ENCODE measurements at places on chromosomes 7 and 10.

- no peak for DNase-seq
Measured at GRCh38 chr10:21614000-21614399, 80.0 kb downstream of the MLLT10 start.

- no peak for DNase-seq
Measured at GRCh38 chr7:43572516-43573049, 10.3 kb upstream of the STK17A start.

GRCh38 chr7:94060752-94061151, 56.6 kb upstream of the BET1 start:
- DNase-seq, result peak; percentile 30

DNA sequence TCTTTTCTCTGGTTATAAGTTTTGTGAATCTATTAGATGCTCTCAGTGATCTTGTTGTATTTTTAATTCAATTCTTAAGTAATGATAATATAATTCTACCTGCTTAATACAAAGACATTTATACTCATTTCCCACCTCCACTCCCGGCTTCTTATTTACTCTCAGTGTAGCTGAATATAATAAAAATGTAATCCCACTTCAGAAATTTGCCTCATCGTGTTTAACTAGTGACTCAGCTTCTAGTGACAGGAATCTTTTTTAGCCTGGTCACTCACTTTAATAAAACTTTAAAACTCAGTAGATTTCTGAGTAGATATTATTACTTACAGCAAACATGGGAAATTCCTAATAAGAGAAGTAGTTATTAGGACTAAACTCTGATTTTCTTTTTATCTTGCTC, 1506.2 kb upstream of the LRRTM3 start:
- no peak for DNase-seq

GRCh38 chr10:13536674-13537366, 8.0 kb upstream of the BEND7 start:
- no peak for DNase-seq

DNA sequence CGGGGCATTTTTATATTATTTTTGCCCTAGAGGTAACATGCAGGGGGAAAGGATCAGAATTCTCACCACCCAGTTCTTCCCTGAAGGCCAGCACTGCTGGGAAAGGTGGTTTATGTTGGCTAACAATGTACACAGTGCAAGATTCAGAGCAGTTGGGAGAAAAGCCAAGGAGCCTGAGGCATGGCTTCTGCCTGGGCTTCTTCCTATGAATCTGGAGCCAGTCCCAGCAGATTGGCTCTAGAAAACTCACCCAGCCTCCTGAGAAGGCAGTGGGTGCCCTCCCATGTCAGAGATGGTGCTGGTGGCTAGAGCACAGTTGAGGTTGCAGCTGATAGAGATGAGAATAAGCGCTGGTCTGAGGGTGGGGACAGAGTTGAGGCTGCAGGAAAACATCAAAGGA, 44.7 kb upstream of the GPR26 start:
- no peak for DNase-seq

DNA sequence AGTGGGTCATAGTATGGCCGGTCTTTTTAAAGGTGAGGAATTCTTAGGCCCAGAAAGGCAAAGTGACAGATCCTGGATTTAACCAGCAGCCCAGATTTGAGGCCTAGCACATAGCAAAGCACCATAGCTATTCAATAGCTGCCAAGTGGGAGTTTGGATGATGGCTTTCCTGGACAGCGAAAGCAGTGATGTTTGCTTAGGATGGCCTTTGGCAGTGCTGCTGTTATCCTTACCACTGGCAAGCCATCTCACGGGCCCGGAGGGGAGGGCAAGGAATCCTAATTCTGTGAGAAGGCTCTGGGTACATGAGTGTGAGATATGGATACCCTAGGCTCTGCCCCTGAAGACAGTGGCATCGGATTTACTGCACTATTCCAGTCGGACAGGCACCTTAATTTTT, 50.4 kb downstream of the TCF7L2 start:
- no peak for DNase-seq

DNA sequence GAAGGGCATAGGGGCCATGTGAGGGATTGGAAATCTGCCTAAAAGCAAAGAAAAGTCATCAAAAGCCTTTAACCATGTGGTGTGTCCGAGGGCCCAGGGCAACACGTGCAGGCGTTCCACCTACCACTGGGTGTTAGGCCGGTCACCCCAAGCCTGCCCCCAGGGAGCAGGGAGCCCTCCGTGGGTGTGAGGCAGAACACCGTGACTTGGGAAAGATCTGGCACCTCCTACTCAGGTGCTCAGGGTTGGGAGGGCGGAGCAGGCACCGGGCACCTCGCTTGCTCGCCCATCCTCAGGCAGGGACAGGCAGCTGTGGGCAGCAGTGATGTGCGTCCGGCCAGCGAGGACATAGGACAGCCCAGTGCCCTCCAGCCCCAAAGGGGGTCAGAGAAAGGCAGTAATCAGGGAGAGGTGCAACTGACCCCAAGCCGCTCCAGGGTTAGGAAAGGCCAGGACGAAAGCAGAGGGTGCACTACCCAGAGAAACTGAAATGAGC, 80.7 kb upstream of the CHST15 start:
- no peak for DNase-seq

GRCh38 chr7:17021205-17021604, 139.4 kb upstream of the AGR3 start:
- no peak for DNase-seq

DNA sequence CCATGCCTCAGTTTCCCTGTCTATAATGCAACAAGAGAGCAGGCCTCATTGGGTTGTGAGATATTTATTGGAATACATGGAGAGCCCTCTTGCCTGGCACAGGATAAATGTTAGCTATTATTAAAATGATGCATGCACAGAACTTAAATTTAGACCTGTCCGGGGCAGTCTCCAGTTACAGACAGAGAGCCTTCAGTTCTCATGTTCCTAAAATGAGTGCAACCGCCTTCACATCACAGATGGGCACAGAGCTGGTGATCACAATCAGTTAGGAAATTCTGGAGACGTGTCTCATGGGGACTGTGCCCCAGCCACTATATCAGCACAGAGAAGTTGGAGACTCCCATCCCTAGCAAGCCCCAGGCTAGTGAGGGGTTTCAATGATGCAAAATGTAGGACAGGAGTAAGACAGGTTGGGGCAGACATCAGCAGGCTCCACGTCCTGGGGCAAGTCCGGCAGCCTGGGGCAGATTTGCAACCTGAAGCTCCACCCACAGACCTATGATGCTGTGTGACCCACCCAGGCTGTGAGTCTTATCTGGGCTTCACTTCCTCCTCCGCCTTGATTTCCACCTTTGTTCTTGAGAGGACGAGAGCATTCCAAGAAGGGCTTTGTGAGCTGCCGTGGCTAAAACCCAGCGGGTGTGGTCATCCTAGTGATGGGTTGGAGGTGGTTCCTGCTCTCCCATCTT, 49.4 kb downstream of the CXCL12 start:
- DNase-seq, result no peak

- DNase-seq, result no peak
Measured at GRCh38 chr10:69104994-69105790, 17.3 kb downstream of the SRGN start.

- DNase-seq, result no peak
Measured at GRCh38 chr10:4391683-4392082, 434.3 kb upstream of the AKR1E2 start.

DNA sequence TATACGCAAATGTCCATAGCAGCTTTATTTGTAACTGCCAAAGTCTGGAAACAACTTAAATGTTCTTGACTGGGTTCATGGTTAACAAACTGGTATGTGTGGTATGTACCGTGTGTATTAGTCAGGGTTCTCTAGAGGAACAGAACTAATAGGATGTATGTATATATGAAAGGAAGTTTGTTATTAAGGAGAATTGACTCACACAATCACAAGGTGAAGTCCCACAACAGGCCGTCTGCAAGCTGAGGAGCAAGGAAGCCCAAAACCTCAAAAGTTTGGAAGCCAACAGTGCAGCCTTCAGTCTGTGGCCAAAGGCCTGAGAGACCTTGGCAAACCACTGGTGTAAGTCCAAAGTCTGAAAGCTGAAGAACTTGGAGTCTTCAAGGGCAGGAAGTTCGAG, 66.8 kb downstream of the TMEM168 start:
- DNase-seq, result no peak

DNA sequence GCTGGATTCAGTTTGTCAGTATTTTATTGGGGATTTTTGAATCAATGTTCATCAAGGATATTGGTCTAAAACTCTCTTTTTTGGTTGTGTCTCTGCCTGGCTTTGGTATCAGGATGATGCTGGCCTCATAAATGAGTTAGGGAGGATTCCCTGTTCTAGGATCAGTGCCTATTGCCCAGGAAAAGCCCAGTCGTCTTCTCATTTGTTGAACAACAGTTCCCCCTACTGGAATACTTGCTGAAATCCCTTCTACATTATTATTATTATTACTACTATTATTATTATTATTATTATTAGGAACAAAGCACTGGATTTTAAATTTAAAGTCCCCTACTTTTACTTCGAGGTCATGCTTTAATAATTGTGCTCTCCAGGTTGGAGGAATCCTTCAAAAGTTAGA, 528.9 kb downstream of the MAGI2 start:
- DNase-seq, result no peak

DNA sequence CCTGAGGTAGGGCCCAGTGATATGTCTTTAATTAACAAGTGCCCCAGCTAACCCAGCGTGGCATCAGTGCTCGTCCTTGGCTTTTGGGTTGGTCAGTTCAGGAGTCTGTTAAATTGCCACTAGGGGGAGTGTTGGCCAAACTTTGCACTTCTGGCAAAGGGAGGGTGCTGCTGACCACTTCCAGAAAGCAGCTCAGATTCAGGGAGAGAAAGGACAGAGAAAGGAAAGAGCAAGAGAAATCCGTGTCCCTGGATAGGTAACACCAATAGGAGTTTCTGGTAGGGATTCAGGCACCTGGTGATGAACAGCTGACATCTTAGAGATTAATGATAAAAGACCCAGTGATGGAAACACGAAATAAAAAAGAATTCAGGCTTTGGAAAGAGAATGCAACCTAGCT, 243.1 kb upstream of the AOAH start:
- no peak for DNase-seq

DNA sequence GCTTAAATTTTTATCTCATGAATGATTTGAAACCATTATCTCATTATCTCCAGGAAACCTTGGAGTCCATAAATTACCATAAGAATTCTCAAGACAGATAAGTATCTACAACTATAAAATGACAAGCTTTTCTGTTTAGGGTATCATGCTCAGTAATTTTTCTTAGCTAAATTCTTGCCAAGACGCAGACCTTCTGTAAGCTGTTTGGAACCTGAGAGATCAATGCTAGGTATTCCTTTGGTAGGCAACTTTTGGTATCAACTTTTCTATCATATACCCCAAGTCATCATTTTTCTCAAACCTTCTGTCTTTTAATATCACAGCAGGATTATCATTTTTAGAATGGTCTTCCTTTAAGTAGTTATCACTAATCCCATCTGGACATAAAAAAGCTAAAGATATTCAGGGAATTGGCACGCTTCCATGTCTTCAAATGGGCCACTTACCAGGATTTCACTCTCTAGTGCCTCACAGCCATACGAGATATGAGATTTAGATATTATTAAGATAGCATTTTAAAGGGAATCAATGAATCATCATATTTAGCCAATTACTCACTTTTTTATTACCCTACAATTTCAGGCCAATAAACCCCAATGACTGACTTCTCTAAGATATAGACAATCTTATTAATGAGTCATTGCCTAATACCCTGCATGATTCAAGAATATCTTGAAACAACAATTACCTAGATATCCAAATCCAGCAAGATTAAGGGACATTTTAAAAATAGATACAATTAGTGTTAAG, 544.1 kb downstream of the HTR7 start:
- DNase-seq, result no peak

DNA sequence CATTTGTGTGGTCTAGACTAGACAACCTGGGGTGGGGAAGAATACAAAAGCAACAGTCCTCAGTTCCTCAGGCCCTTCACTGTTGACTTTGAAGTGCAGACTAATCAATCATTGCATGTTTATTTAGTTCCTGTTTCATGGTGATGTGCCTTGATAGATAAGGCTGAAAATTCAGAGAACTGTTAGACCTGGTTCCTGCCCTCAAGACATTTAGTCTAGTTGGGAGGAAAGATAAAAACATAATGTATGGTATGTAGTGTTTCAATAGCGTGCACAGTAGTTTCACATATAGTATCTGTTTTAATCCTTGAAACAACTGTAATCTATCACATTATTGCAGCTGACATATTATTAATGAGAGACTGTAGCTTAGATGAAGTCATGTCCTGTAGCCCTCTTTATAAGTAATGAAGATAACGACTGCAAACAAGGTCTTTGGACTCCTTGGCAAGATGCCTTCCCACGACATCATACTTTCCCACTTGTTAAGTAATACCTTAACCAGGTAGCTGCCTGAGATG, 124.0 kb downstream of the CELF2 start:
- DNase-seq, result no peak

GRCh38 chr7:129072479-129073011, 17.6 kb upstream of the TNPO3 start:
- DNase-seq, result no peak

DNA sequence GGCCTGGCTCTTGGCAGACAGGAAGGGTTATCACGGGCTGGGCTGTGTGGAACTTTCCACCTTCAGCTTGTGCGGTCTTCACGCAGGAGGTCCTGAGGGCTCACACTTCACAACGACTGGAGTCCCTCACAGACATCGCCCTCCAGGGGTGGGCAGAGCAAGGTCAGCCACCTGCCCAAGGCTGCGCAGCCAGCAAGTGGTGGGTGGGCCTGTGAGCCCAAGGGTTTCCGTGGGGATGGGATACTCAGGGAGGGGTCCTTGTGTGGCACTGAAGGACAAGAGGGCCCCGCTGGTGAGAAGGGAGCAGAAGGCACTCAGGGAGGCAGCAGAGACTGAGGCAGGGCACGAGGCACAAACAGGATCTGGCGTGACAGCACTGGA, 22.0 kb downstream of the PDIA4 start:
- DNase-seq, result no peak

DNA sequence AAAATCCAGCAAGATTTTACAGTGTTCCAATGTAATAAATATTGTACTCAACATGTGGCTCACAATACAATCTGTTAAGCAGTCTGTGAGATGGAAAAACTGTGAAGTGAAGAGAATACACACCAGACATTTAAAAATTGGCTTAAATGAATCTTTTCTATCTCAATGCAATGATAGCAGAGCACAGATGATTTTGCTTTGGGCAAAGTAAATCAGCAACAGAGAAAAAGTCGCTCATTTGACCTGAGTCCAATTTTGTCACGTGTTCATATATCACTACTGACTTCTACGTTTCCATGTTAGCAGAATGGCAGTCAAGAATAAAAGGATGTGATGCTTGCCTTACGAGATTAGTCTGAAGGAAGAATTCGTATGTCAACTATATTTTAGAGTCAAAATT, 506.7 kb downstream of the POM121L12 start:
- DNase-seq, result no peak

- no peak for DNase-seq
Measured at GRCh38 chr7:139103057-139103815, 6.3 kb downstream of the ZC3HAV1 start.

DNA sequence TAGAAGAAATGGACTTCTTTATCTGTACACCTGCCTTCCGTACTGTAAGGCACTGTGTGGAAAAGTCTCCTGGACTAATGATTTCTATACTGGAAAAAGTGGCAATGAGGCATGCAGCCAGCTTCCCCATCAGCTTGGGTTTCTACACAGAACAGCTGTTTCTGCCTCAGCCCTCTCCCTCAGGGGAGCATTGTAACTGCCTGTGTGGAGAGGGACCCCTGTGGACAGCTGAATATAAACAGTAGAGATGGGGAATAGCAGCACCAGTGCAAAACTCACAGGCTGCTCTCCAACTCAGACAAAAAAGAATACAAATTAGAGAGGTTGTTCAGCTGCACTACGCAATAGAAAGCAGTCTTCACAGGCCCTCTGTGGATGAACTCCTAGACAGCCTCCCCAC, 451.3 kb upstream of the MBL2 start:
- DNase-seq, result no peak

Data from NK-92 treated with Interleukin-12 subunit alpha and Interleukin-12 subunit beta, amount 100 ng/mL, for 24 hours (cell line).